ENCODE measurements at places on chromosomes 11 and 22. TPM values are rescaled to one million over a fixed set of nuclear protein-coding genes. Genes with fewer than 3 reads are reported as not detected.

GRCh38 chr22:45064313-45065278, 54.8 kb upstream of the PHF21B start:
- no peak for DNase-seq

DNA sequence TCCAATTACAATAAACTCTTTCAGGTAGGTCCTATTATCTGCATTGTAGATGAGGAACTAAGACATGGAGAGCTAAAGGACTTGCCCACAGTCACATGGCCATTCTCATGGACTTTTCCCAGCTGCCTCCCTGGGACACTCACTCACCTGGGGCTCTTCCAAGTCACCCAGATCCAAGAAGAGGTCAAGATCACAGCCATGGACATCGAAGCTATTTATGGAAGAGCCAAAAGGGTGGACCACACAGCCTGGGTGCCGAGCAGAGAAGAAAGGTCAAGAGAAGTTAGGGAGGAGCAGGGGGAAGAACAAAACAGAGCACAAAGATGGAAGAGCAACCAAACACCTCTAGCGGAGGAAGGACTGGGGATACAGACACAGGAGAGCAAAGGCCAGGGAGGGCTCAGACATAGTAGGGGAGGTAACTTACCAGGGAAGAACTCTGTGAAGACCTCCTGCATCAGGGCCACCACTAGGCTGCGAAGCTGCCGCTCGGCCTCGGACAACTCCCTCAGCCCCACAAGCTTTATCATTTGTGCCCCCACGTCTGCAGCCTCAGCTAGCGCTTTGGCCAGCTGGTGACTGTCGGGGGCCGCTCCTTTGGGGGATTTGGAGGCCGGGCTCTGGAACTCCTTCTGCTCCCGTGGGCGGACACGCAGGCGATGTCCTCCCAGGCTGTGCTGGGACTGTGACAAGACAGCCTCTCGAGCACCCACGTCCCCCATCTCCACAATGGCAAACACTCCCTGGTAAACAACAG, 7.4 kb upstream of the EEF1G start:
- DNase-seq = no peak

DNA sequence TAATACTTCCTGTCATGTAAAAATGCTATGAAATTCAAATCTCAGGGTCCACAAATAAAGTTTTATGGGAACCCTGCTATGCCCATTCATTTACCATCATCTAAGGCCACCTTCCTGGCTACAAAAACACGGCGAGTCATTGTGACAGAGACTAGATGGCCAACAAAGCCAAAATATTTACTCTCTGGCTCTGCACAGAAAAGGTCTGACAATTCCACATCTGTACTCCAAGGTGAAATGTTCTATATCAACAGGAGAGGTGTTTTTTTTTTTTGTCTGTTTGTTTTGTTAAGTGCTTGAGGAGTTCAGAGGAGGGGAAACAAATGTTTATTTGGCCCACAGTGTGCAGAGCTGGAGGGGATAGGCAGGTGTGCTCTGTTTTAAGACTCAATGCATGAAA, 18.6 kb upstream of the TMA7B start:
- no peak for DNase-seq

The VSIG10L2 gene
- not detected for total RNA-seq

The ASCL2 gene
- not detected for total RNA-seq
